ENCODE measurements at places on chromosomes 4 and X. TPM values are rescaled to one million over a fixed set of nuclear protein-coding genes. Genes with fewer than 3 reads are reported as not detected.

Gene AFAP1
- total RNA-seq = 89.5 TPM

Gene MAD2L1
- total RNA-seq = 9.1 TPM

Gene CABS1
- not detected for total RNA-seq

Gene IL21
- not detected for total RNA-seq

Gene CENPVL1
- not detected for total RNA-seq

Gene CFI
- 47.0 TPM for total RNA-seq

Gene CLDN34
- not detected for total RNA-seq

Gene AFF2
- under 0.01 TPM for total RNA-seq

Gene SMIM43
- total RNA-seq = 1.3 TPM

Gene DCAF12L2
- total RNA-seq = 0.33 TPM

Gene MAGEA2
- total RNA-seq = not detected

Gene SHROOM4
- total RNA-seq = 63.4 TPM

Gene GPC4
- total RNA-seq = 0.10 TPM

Data from vein endothelial cell (primary cell).